Suppressor macrophage (primary cell): ENCODE measurements at places on chromosomes 5 and 9.

DNA sequence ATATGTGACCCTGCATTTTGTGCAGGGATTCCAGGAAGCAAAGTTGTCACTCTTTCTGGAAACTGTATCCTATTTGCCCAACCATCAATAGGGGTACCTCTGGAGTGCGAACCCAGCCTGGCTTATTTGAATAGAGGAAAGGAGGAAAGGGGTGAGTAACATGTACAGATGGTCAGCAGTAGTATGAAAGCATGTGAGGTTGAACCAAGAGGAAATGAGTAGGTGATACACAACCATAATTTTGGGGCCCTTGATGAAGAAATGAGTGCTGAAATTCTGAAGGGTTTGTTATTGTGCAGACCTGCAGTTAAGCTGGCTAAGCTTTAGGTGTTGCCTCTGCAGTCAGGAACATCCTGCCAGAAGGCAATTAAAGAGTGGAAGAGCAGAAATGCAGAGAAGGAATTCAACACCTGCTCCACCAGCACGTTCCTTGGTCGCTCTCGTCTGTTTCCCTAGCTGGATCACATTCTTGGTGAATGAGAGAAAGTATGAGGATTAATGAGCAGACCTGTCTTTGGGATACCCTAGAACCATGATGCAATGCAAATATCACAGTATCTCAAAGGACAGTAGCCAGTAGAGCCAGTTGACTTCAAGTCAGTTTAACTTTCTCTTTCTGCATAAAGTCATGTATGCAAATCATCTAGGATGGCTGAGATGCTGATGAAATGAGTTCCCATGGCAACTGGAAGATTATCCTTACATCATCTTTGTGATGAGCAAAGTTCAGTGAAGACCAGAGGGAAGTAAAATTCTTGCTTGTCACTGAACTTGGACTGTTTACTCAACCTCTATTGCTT is 13.2 kb upstream of the IL12B start:
- peak; percentile 80 for DNase-seq

- peak; percentile 83 for DNase-seq
Measured at GRCh38 chr5:76547242-76547890, 75.8 kb downstream of the F2RL2 start.

- DNase-seq = no peak
Measured at GRCh38 chr5:90844931-90845330, 286.3 kb downstream of the ADGRV1 start.

DNA sequence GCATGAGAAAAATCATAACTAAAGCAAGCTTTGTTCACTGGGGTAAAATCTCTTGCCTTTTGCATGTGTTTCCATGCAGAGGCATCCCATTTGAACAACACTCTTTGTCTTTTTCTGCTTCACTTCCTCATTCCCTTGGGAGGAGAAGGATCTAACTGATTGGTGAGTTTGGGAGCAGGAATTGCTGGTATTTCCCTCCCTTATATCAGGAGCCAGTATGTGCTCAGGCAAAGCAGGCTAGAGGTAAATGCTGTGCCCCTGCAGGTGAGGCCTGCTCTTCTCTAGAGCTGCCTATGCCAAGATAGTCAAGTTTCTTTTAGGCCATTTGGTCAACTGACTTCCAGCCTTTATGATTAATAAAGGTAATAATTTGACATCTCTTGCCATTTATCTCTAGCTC is 179.9 kb downstream of the COX7C start:
- DNase-seq = no peak

DNA sequence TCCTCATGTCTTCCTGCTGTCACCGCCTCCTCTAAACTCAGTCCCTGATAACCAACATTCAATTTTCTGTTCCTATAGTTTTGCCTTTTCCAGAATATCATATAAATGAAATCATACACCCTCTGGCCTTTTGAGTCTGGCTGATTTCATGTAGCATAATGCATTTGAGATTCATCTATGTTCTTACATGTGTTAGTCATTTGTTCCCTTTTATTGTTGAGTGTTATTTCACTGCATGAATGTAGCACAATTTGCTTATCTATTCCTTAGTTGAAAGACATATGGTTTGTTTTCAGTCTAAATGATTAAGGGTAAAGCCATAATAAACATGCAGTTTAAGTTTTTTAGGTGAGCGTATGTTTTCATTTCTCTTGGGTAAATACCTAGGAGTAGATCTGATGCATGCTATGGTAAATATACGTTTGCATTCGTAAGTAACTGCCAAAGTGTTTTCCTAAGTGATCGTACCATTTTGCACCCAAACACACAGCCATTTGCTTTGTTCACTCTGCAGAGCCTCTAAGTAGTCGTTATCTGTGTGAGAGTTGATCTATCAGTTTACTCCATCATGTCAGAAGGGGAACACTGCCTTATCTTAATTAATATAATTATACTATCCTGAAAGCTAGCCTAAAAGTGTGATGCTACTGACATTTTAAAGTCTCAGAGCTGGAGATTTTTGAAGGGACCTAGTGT is 460.8 kb downstream of the DMAC1 start:
- no peak for DNase-seq

GRCh38 chr5:53900677-53901076 is 340.2 kb downstream of the NDUFS4 start:
- no peak for DNase-seq

DNA sequence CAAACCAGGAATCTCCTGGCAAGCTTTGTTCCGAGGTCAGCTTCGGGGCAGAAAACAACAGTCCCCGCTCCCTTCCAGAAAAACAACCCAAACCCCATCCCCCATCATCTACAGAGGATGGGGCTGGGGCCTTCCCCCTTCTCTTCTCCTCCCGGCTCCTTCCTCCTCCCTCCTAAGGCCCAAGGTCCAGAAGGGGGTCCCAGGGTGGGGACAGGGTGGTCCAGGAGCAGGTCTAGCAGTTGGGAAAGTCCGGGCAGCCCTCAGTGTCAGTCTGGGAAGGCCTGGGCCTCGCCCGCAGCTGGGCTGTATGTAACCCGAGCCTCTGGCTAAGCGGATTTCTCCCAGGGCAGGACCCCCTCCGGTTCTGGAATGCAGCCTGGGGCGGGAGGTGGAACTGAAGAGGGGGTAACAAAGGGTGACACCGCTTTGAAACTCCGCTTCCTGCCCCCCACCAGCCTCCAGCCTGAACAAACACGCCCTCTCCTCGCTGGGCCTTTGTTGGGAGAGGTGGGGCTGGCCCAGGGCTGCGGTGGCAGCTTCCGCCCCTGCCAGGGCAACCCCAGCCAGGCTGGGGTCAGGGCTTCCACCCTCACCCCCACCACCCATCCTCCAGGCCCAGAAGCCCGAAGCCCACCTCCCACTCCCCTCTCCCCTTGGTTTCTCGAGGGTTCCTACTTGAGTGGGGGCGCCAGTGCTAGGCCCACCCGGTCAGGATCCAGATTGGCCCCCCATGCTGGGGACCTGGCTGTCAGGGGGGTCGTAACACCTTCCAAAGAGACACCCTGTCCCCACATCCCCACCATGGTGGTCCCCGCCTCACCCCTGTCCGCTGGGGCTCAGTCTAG is 63.5 kb downstream of the C9orf50 start:
- no peak for DNase-seq

GRCh38 chr9:90034071-90034470 is 429.3 kb downstream of the GADD45G start:
- no peak for DNase-seq

DNA sequence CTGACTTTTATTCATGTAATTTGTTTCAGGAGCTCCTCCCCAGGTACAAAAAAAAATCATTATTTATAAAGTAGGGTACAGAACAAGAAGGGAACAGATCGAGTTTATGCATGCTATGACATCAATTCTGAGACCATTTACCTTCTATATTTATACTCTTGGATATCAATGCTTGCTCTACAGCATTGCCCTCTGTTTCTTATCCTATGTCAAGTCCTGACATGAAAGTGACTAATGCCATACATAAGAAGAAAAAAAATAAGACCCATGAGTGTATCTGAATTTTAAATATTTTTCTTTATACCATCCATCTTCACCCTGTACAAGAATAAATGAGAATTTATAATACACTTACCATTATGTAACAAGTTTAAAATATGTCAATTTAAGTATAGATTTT is 2016.3 kb upstream of the CDH9 start:
- no peak for DNase-seq

DNA sequence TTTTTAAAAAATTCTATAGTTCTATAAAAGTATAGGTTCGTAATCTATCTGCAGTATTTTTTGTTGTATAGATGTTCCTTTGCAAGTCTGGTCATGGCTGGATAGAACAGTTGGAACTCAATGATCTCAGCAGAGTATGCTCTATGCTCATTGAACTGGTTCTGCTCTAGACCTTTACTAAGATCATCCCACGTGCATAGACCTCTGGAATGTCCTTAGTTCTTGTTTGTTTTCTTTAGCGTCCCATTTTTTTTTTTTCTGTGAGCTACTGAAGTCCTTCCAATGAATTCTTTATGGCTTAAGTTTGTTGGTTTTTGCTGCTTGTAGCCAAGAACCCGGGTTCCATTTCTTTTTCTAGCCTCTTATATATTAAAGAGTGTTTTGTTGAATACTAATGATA is 3.5 kb downstream of the TMEM38B start:
- DNase-seq = no peak

DNA sequence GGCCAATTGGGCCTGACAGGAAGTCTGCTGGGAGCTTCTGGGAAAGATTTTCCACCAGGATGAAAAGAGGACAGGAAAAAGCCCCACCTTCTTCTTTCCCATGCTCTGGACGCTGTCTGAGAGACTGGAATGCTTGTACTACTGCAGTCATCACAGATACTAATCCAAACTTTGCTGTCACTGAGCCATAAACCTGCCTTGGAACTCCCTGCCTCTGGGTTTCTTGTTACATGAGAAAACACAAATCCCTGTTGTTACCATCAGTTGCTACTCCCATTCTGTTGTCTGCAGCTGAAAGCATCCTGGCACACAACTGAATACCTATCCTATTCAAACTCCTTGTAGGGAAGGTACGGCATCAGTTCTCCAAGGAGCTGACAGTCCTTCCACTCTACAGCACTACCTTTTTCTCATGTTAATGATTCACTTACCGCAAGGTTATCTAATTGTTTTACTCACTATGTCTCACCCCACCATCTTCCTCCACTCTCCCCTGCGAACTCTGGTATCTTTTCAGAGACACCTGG is 167.5 kb downstream of the CDK5RAP2 start:
- DNase-seq = no peak

DNA sequence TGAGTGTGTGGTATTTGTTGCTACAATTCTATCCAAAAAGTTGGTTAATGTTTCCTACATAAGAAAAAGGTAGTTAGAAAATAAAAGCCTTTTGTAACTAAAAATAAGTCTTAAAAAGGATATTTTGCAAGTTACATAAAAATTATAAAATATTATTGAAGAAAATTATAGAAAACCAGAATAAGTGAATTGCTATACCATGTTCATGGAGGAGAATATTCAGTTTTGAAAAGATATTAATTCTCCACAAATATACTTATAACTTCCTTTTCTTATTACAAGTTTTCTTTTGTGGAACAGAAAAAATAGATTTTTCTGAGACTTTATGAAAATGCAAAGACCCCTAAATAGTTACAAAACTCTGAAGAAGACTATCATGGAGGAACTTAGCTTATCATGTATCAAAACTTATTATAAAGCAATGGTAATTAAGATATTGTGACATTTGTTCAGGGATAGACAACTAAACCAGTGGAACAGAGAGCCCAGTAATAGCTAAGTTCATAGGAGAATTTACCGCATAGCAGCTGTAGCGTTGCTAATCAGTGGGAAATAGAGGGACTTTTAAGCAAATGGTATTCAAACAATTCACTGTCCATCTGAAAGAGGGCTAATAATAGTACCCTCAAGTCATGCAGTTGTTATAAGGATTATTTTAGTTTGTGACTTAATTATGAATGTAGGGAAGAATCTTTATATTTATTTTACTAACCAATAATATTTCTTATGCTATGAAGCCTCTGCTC is 515.2 kb upstream of the ZNF608 start:
- DNase-seq = no peak

DNA sequence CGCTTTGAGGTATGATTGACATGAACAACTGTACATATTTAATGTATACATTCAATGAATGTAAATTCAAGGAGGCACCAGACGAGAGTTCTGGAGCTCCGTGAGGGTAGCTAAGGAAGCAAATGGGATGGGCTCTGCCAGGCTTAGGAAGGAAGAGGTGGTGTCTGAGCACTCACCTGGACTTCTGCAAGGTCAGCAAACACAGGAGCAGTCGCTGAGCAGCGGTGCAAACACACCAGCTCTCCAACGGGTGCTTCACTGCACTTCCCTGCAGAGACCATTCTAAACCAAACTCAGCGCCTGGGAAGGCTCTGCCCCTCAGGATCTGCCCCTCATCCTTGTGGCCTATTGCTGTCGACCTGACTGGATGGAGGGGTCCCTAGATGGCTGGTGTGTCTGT is 101.5 kb downstream of the COL23A1 start:
- DNase-seq = no peak

GRCh38 chr9:137223078-137223970 is 1.3 kb upstream of the RNF208 start:
- peak; percentile 99 for DNase-seq

DNA sequence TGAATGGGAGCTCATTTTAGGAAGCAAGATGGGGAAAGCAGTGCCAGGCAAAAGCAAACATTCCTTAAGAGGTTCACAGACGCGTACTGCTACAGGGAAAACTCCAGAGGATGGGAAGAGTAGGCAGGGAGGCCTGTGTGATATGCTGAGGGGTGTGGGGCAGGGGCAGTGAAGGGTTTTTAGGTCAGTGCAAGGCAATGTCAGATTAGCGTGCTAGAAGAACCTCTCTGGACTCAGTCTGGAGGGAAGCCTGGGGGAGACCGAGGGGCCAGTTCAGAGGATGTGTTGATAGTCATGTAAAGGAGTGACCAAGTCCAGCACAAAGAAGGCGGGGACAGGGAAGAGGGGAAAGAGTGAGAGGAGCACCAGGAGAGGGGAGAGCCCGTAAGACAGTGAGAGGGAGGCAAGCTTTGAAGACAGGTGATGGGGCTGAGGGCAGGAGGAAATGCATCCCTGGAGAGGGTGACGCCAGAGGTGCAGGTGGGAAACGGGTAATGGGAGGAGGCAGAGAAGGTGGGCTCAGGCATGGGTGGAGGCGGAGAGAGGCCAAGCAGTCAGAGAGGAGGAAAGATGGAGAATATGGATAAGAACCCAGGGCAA is 134.5 kb downstream of the MTX3 start:
- DNase-seq = no peak

DNA sequence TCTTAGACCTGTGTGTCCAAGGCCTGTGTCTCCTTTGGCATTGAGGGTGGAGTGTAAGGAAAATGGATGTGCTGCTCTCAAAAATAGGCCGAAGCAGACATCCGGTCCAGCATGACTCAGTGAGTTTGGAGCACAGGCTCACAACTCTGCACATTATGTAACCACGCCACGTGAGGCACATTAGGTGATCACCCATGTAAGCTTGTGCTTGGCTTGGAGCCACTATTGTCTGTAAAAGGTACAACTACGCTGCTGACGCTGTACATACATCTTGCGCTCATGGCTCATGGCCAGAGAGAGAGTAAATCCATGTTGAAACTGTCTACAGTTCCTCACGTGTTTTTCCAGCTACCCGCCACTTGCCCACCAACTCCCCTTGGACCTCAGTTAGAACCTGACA is 177.5 kb downstream of the PDE4D start:
- no peak for DNase-seq

GRCh38 chr9:91516081-91516480 is 92.4 kb upstream of the NFIL3 start:
- DNase-seq = no peak
